ENCODE measurements at places on chromosomes 6 and 20.

DNA sequence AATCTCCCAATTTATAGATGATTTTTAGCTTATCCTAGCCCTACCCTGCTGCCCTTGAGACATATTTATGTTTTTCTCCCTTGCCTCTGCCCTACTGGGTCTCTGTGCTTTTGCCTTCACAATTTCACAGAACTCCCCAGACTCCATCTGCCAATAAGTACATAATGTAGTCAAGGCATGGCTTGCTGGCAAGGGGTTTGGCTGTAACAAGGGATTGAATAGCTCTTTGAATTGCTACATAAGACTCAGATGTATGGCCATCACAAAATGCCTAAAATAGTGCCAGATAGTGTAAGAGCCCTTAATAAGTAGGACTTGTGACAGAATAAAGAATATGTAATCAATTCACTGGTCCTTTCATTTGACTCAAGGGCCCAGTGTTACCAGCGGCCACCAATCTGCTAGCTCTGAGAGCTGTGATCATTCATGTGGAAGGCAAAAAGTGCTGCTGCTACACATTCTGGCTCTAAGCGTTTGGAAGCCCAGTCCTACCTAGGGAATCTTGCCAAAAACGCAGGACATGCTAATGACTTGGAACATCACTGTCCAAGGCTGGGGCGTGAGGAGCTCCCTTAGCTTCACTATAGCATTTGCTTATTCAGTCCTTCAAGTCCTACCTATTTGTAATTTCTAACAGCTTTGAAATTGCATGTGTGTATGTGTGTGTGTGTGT is 20.5 kb downstream of the CLVS2 start:
- DNase-seq = no peak

DNA sequence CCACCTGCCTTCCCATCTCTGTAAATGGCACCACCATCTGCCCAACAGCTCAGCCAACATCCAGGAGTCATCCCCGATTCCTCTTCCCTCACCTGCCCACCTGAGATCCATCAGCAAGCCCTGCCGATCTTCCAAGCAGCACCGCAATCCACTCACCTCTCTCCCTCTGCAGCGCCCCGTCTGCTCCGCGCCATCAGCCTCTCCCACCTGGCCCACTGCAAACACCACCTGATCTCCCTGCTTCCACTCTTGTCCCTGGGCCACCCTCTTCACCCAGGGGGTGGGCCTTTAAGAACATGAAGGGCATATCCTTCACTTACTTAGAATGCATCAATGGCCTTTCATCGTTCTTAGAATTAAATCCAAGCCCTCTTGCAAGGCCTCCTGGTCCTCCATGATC is 457.3 kb upstream of the SULF2 start:
- no peak for DNase-seq

- no peak for DNase-seq
Measured at GRCh38 chr20:63402181-63402859, 41.2 kb upstream of the CHRNA4 start.

DNA sequence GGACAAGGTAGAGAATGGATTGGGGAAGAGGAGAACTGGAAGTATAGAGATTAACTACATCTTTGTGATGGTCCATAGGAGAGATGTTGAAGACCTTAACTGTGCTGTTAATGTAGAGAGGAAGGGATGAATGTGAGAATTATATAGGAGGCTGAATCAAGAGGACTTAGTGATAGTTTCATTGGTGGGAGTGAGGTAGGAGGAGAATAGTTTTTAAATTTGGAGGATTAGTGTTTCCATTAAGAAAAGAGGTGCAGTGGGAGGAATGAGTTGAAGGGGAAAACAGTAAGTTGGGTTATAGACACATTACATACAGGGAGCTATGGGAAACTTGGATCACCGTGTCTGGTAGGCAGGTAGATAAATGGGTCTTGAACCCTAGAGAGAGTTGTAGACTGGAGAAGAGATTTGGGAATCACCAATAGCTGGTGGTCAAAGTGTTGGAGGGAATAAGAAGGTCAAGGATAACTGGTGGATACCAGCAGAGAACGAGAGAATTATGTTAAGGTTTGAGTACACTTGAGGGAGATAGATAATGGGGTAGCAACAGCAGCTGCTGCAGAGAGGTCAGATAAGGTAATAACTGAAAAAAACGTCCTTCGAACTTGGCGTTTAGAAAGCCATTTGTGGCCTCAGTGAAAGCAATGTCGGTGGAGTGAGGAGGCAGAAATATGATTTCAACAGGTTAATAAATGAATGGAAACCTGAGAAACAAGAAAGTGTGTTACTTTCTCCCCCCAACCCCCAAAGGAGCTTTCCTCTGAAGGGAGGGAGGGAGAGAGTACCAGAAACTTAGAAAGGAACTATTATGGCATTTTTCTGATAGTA is 3.1 kb downstream of the C6orf89 start:
- DNase-seq = no peak

- DNase-seq = no peak
Measured at GRCh38 chr20:6954219-6954618, 186.7 kb downstream of the BMP2 start.

DNA sequence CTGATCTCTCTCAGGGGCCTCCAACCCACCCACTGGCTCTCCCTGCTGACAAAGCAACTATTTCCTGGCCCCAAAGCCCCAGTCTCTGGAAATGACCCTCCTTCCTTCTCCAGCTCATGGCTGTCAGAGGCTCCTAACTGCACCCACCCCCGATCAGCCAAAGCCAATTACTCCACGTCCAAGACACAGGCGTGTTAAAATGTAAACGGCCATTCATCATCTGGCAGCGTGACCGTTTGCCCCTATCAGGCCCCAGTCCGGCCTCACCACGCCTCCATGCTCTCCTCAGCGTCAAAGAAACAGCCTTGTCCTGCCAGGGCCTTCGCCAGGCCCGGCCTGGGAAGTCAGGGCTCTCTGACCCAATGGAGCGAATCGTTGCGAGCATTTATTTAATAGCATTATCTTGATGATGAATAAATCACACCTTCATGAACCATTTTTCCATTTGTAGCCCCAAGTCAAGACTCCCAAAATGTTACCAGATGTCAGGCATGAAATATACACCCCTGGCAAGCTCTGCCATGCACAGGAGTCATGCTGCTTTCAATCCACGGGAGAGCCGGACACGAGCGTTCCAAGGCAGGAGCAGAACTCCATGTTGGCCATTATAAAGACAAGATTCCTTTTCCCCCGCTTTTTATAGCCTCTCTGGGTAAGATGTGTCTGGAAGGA is 17.7 kb downstream of the RIPOR3 start:
- no peak for DNase-seq
